NCI-H2081 treated with DMSO at 0.1 percent for 48 hours (cell line): ENCODE measurements at places on chromosomes 16 and 17.

GRCh38 chr17:7745748-7746470 is 28.4 kb downstream of the DNAH2 start:
- DNase-seq = no peak

DNA sequence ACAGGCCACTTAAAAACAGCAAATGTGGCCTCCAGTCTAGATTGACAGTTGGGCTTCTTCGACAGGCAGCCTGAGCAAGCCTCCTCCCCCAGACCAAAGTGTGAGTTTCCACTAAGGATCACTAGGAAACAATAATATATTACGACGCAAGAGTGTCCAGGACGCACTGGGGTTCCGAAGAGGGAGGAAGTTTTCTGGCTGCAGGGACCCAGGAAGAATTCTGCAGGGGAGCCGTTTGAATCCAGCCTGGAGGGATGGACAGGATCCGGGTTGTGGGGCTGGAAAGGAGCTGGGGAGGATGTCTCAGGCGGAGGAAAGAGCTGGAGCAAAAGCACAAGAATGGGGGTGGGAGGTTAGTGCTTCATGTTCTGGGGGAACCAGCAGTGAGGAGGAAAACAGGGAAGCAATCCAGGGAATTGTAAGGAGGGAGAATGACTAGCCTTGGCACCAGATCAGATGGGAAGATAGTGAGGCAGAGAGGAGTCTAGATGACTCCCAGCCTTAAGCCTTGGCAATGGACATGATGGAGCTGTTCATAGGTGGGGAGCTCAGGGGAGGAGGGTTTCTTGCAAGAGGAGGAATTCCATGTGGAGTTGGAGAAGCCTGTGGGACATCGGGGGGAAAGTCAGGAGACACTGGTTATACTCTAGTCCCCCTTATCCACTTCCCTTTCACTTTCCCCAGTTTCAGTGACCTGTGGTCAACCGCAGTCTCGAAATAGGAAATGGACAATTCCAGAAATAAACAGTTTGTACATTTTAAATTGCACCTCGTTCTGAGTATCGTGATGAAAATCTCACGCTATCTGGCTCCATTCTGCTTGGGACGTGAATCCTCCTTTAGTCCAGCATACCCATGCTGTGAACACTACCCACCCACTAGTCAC is 26.6 kb downstream of the NGFR start:
- no peak for DNase-seq

- DNase-seq = no peak
Observed at GRCh38 chr17:10633738-10634379, 23.2 kb downstream of the MYH3 start.

GRCh38 chr17:6084311-6085161 is 14.4 kb downstream of the WSCD1 start:
- no peak for DNase-seq

- no peak for DNase-seq
Observed at GRCh38 chr17:8387914-8388651, 5.1 kb upstream of the RPL26 start.

GRCh38 chr17:61833536-61834193 is 29.7 kb downstream of the BRIP1 start:
- DNase-seq = no peak

GRCh38 chr17:50657054-50657453 is 22.4 kb downstream of the ABCC3 start:
- no peak for DNase-seq

- DNase-seq = no peak
Observed at GRCh38 chr17:4978726-4979125, 8.7 kb downstream of the CAMTA2 start.
